PC-9 (cell line): ENCODE measurements at places on chromosomes 11 and 22.

DNA sequence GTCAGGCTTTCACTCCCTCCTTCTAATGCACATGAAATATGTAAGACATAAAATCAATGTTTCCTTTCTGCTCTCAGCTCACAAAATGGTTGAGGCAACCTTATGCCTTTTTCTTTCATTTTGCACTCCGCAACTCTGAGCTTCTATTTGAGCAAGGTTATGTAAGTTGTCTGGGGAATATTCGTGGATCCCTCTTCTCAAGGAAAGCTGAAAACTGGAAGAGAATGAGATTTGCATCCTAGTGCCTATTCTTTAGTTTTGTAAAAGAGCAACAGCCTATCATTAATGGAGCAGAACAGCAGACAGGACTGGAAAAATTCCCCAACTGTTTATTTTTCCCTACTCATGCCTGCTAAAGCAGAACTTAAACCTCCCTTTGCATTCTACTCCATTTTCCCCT lies 141.7 kb downstream of the FAM76B start:
- DNase-seq, result no peak

- no peak for DNase-seq
These were observed 1.1 kb upstream of the RANBP1 start for GRCh38 chr22:20114506-20115475.

- no peak for DNase-seq
These were observed 35.5 kb downstream of the BBOX1 start for GRCh38 chr11:27076121-27076589.

GRCh38 chr11:102220728-102221467 lies 96.4 kb upstream of the BIRC3 start:
- DNase-seq, result no peak

DNA sequence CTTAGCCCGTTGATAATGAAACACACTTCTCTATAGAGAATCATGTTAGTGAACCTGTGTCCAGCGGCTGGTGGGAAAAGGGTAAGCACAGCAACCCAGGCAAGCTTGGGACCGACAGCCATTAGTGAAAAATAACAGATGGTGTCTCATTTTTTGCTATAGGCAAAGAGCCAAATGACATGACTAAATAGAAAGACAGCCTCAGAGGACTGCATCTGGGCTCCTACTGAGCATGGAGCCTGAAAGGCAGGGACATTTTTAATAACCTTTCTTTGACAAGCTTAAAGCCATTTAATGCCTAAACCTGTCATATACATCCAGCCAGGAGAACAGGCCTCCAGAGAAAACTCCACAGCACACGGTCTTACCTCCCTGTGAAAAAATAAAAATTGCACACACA lies 67.0 kb downstream of the FANCF start:
- DNase-seq, result no peak
